Activated CD8-positive, alpha-beta memory T cell treated with anti-CD3 and anti-CD28 coated beads, Interleukin-2, amount 50 U/mL, for 4 hours (primary cell): ENCODE measurements at places on chromosomes 16 and 17.

GRCh38 chr17:41925991-41926590 is 4.3 kb upstream of the ODAD4 start:
- no peak for DNase-seq

DNA sequence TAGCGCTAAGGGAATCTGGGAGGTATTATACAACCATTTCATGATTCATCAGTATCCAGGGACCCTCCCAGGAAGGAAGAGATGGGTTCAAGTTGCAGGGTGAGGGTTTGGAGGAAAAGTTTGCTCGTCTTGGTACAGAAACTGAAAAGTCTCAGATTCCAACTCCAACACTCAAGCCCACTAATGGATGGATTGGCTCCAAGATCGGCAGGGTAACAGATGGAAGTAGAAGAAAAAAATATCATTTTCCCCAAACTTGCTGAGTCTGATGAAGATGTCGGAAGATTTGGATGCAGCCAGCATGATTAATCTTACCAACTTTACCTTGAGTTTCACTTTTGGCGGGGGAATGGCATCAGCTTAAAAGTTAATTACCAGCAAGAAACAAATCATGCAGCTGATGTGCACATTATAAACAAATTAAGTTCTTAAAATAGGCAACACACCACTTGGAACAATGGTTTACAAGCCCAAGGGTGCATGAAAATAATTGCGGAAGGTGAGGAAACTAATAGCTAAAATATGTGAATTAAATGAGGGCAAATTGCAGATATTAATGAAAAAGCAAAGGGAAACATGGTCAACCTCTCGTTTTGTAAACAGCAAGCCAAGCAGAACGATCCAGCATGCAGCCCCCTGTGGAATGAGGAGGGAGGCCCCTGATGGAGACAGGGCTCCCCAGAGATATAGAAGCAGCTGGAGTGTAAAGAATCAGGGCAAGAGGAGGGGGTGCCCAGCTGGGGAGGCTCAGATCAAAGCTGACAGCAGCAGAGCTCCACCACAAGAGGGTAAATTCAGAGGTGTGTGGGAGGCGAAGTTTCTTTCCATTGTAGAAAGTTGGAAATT is 44.1 kb upstream of the GRIN2A start:
- DNase-seq, result no peak

DNA sequence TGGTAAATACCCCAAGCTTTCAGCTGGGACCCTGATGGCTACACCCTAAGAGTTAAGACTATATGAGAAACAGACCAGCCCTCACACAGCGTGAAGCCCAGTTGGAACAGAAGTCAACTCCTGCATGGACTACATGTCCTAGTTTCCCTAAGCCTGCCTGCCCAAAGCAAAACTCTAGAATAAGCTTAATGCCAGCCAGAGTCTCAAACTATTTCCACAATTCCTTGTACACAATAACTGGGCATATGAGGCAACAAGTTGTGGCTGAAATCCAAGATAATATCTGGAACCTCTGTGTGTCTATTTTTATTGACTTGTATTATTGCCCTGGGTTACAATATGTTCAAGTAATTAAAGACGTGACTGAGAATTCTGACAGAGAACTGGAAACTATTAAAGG is 19.4 kb downstream of the MYH10 start:
- DNase-seq, result no peak

DNA sequence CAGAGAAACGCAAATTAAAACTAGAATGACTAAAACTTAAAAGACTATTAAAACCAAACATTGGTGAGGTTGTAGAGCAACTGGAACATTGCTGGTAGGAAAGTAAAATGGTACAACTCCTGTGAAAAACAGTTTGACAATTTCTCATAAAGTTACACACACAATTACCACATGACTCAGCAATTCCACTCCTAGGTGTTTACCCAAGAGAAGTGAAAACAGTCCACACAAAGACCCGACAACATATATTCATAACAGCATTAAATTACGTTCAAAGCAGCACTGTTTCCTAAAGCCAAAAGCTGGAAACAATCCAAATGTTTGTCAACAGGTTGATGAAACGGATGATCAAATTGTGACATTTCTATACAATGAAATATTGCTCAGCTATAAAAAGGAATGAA is 26.5 kb upstream of the ALOX12 start:
- no peak for DNase-seq

GRCh38 chr16:85948138-85948509 is 49.2 kb downstream of the IRF8 start:
- no peak for DNase-seq

DNA sequence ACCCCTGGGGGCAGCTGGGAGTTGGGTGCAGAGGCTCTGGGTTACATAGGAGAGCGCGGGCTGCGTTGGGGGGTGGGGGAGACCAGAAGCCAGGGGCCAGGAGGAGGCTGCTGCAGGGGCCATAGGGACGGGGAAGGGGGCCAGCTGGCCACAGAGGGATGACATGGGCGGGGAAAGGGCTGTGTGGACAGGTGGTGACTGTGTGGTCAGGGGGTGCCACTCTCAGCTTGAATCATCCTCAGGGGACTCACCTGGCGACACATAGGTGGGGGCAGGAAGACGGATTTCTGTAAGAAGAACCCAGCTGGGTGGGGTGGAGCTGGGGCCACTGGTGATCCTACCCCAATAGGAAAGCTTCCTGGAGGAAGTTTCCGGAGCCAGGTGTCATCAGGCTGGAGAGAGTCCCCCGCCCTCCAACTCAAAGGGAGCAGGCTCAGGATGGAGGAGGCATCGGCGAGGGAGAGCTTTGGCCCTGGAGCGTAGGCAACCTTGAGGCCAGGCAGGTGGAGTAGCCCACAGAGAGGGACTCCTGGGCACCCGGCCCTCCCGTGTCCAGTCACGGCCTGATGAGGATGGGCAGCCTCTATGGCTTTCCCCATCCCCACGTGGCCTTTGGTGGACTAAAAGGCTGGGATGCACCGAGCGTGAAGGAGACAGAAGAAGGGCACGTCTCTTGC is 1.2 kb downstream of the TRPV3 start:
- DNase-seq, result no peak

DNA sequence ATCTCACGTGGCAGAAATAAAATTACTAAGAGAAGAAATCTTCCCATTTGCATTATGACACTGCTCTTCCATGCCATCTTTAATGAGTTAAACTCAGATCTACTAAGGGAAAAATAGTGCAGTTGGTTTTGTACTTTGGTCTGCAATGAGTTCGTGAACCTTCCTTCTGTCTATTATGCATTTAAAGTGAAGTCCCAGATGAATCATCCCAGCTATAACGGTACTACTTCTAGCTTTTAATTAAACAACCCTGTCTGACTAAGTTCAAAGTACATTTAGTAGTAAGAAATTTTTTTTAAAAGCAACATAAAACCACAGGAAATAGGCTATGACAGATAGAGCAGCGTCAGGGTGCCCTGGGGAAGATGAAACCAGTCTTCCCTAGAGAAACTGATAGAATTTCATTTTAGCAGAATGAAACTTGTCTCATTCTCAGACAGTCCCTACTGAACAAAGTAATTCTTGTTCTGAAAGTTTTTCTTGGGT is 1.8 kb downstream of the TMIGD1 start:
- DNase-seq, result peak; percentile 35

DNA sequence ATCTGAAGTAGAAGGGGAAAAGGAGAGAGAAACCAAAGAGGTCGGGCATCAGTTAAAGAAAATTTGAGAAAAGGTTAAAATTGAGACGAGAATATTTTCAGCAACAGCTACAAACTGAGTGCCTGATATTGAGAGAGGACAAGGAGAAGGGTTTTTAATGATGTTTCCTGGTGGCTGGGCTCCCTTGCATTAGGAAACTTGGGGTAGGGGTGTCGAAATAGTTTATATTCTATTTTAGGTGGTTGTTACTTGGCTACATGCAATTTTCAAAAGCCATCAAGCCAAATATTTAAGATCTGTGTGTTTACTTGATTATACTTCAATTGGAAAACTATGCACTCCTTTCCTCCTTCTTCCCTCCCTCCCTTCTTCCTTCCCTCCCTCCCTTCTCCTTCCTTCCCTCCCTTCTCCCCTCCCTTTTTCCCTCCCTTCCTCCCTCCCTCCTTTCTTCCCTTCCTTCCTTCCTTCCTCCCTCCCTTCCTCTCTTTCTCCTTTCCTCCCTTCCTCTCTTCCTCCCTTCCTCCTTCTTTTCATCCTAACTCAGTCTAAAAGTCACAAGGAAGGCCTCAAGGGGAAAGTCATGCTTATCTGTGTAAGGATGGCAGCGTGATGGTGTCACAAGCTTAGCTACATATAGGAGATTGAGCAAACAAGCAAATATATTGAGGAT is 1.8 kb upstream of the APOH start:
- DNase-seq, result no peak

DNA sequence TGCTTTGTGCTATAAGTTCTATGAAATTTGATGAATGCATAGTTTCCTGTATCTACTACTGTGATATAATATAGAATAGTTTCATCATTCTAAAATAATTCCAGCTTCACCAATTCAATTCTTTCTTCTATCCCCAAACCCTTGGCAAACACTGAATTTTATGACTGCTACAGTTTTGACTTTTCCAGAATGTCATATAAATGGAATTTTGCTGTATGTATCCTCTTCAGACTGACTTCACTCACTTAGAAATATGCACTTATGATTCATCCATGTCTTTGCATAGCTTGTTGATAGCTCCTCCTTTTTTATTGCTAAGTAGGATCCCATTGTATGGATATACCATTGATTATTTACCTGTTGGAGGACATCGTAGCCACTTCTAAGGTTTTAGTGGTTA is 89.1 kb upstream of the HS3ST3A1 start:
- DNase-seq, result no peak

DNA sequence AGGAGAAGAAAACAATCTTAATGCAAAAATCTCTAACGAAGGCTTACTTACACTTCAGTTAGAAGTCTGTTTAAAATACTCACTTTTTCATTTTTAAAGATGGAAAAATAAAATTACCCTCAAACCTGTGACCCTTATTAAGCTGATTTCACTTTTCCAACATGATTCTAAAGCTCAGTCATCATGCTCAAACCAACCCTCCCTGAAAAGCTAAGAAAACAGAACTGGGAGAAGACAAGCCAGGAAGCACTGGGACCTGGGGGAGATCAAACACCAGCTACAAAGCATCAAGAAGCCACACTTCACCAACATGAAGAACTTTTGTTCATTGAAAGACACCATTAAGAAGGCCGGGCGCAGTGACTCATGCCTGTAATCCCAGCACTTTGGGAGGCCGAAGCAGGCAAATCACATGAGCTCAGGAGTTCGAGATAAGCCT is 88.8 kb downstream of the LITAF start:
- DNase-seq, result no peak

GRCh38 chr17:38358586-38359513 is 7.2 kb downstream of the SOCS7 start:
- DNase-seq, result no peak

DNA sequence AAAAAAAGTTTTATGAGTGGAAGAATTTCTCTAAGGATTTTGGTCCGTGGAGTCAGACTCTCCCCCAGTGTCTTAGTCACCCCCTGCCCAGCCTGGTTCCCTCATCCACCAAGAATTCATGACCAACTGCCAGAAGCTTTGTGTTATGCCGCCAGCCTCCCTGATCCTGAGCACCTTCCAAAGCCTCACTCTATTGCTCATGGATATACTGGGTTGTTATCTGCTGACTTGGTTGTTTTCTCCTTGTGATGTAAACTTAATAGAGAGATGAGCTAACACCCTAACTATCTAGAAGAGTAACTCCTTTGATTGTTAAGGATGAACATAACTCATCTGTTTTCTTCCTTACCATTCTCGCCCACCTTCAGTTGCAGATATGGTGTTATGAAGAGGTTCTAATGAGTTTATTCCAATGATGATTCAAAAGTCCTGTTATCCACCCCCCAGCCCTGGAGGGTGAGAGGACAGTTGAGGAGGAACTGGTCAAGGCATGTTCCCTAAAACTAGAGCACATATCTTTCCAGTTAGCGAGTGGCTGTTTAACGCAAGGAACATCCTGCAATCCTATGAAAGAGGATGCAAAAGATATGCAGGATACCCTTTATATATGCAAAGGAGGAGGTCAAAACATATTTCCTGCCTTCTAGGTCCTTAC is 1.5 kb upstream of the PSMD3 start:
- DNase-seq, result no peak

DNA sequence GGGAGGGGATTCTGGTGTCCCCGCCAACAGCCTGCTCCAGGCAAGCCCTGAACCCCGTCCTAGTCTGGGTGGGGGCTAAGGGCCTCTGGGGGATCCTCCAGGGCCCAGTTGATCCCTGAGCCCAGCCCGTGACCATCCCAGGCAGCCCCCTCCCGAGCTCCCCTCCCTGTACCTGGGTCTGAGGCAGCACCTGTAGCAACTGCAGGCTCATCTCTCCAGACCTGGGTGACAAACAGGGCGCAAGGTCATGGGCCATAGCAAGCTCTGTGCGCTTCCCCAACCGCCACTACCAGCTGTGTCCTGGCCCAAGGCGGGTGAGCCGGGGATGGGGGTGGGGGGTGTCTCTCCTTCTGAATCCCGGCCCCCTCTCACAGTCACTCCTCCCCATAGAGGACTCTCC is 10.6 kb downstream of the CNGB1 start:
- DNase-seq, result no peak

- DNase-seq, result no peak
Observed at GRCh38 chr17:31654936-31655335, 204.1 kb downstream of the COPRS start.

- no peak for DNase-seq
Observed at GRCh38 chr17:1785930-1786329, 24.1 kb downstream of the SERPINF1 start.

- no peak for DNase-seq
Observed at GRCh38 chr17:8872036-8872704, 4.7 kb upstream of the PIK3R6 start.

DNA sequence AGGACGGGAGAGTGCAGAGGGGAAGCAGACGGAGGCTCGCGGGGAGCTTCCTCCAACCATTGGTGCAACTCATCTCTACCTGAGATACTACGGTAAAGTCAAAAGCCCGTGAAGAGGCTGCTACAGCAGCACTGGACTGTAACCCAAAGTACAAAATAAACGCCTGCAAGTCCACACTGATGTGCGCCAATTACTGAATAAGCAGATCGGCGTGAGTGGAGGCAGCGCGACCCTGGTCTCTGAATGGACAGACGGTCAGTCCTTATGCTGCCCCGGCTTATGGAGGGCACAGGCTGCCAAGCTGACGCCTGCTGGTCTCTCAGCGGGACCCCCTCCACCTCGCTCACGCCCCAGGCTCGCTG is 58.5 kb downstream of the LMF1 start:
- DNase-seq, result no peak

GRCh38 chr17:73770115-73770848 is 126.0 kb upstream of the SDK2 start:
- no peak for DNase-seq
